Lower lobe of right lung (tissue), 2 donors: ENCODE measurements at places on chromosomes 2 and 18. TPM values are rescaled to one million over a fixed set of nuclear protein-coding genes. Genes with fewer than 3 reads are reported as not detected.

PROKR1 gene
- total RNA-seq, result not detected

TSN gene
- 36.2 TPM for total RNA-seq

GRCh38 chr18:24764766-24765165 is 304.3 kb downstream of the HRH4 start:
- DNase-seq, result no peak

DNA sequence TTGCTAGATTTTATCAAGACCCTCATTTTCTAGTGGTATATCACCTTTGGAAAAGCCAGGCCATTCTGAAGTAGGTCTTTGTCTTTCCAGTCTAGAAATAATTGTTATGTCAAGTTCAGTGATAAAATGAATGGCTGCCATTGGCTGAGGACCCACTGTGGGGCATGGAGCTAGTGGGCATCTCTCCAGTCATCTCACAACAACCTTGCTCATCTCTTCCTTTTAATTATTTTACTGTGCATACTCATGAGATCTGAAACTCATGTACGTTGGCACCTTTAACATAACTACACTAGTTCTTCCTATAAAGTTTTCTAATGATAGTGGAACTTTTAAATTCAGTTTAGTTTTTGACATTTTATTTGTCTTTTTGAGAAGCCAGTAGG is 240.9 kb downstream of the SLC8A1 start:
- DNase-seq, result no peak

GRCh38 chr2:224310943-224311625 is 90.8 kb downstream of the FAM124B start:
- DNase-seq, result no peak
